NCI-H460 (cell line): ENCODE measurements at places on chromosomes 16 and 17. TPM values are rescaled to one million over a fixed set of nuclear protein-coding genes. Genes with fewer than 3 reads are reported as not detected.

DNA sequence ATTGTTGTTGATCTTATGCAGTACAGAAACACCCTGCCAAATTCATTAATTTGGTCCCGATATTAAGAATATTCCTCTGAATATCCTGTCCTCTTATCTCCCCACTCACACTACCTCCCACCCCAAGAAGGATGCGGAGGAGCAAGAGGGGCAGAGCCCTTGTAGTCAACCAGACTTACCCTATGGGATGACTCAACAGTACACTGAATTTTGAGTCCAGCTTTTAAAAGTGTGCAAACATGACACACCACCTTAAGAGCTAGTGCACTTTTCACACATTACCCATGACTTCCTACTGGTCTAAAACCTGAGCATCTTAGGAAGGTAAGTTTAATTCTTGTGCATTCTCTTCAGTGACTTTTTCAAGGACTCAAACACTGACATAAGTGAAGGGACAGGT lies 9.5 kb downstream of the USP22 start:
- no peak for DNase-seq

DNA sequence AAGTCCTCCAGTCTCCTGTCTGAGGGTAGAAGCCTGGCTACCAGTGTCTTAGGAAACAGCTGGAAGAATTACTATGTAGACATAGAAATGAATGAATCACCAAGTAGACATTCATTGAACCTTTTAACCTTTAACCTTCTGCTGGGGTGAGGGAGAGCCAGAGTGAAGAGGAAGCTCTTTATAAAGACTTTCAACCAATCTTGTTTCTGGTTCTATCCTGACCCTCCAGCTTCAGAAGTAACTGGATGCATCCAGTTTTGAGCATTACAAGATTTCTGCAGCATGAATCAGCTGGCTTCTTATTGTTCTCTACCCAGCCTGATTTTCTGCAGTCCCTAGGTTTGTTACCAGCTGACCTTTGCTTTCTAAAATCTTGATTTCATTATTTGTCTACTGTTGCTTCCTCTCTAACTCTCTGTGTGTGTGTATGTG lies 8.5 kb downstream of the TEKT1 start:
- DNase-seq, result no peak

DNA sequence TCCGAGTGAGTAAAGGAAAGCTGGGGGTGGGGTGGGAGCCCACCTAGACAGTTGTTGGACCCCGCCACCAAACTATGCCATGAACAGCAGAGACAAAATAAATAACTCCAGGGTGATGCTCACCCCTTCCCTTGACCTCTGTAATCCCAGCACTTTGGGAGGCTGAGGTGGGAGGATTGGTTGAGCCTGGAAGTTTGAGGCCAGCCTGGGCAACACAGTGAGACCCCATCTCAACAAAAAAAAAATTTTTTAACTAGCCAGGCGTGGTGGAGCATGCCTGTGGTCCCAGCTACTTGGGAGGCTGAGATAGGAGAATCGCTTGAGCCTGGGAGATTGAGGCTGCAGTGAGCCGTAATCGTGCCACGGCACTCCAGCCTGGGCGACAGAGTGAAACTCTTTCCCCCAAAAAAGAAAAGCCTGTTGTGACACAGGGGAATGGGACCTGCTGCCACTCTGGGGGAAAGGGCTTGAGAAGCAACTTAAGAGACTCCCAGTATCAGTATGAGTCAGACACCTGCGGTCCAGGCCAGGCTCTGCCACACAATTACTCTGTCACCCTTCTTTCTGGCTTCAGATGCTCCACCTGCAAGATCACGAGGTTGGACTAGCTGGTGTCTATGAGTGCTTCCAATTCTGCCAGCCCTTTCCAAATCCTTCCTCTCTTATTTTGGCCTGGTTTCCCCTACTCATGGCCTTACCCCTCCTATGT lies 5.0 kb downstream of the SGCA start:
- DNase-seq, result no peak

DNA sequence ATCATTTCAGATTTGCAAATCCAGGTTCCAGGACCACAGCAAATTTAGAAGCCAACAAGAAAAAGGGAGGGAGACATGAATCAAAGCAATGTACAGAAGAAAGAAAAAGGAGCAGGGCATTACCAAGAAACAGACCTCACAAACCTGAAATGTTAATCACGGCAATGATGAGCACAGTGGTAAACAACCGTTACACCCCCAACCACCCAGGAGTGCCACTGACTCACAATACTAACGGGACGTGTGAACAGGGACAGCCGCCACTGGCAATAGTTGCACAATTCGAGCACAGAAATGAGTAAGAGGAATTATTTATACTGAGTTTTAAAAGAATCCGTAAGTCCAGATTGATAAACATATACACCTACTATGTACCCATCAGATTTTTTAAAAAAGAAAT lies 13.8 kb downstream of the USP22 start:
- DNase-seq, result peak; percentile 44

DNA sequence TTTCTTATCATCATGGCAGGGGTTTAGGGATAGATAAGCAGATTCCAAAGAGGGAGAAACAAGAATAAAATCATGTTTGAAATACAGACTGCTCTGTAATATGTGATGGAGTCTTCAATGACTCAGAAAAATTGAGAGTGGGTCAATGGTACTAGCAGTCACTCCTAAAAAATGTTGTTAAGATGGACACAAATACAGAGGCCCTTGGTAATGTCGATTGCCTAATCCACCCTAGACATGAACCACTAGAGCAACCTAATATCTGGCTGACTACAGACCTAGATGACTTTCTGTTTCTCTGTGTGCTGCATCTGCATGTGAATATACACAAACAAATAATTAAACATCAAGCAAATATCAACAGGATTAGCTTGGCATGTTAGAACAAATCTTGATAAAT lies 135.8 kb downstream of the CDH8 start:
- no peak for DNase-seq

Gene LRRC75A
- total RNA-seq, result 0.17 and 0.32 TPM in 2 replicates

DNA sequence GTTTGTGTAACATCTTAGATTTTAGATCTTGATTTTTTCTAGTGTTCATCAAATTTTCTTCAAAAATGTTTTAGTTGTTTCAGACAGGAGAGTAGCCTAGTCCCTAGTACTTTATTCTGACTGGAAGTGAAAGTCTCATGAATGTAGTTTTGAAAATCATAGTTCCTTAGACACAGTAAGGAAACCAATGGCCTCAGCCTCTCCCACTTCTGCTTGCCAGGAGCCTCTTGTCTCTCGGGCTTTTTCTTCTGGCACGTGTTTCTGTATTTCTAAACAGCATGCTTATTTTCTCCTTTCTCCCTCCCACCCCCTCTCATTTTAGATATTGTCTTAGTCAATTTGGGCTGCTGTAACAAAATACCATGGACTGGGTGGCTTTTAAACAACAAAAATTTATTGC lies 9.8 kb downstream of the SLFN5 start:
- no peak for DNase-seq

DNA sequence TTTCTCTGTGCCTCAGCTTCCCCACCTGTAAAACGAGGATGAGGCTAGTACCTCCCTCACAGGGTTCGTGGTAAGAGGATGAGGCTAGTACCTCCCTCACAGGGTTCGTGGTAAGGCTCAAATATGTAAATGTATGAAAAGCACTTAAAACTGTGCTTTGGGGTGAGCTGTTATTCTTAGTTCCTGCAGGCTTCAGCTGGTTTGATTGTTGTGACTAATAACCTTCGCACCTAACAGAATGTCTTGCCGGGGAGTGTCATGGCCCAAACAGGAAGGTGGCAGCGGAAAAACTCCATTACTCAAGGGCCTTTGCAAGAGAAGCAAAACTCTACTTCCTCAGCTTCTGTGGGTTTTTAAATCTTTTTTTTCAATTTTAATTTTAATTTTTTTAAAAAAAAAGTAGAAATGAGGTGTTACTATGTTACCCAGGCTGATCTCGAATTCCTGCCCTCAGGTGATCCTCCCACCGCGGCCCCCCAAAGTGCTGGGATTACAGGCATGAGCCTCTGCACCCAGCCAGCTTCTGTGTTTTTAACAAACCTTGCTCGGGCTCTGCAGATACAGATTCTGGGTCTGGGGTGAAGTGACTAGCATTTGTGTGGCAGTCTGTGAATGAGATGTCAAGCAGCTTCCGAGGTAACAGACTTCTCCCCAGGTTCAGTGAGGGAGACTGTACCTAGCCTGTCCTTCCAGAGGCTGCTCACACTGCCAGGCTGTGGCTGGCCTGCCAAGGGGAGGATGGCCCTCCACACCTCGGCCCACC lies 103.0 kb downstream of the RAB11FIP4 start:
- DNase-seq, result no peak

GRCh38 chr17:37299257-37299980 lies 76.4 kb upstream of the C17orf78 start:
- DNase-seq, result no peak

- DNase-seq, result no peak
Observed at GRCh38 chr16:69935278-69935711, 15.8 kb upstream of the CLEC18A start.

DNA sequence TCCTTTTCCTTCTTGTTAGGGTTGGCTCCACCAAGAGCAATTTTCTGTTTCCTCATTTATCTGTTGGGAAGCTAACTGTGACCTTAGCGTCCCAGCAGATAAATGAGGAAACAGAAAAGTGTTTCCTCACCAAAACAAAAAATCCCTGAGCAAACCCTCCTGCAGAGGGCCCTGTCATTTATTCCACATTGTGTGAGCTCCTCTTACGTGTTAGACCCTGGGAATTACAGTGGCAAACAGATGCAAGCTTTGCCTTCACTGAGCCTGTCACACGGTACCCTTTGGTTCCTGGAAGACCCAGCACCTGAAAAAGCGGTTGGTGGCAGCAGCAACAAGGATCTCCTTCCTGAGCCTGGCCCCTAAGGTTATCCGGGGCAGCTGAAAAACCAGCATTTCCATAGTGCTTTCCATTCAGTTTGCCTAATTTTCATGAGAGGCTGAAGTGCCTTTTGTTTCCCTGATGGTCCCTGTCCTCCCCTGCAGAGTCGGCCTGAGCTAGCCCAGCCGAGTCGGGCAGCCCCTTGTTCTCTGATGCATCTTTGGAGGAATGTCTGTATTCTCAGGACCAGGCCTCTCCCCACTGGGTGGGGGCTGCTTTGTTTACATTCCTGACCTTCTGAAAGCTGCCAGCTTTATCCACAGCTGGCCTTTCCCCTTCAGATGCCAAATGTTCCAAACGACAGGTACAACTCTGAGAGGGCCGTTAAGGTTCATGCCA lies 34.7 kb downstream of the YPEL2 start:
- DNase-seq, result no peak

Gene TMEM88
- 0.59 TPM in 1 of 2 replicates, not detected in the other for total RNA-seq

Gene CCL14
- not detected in 2 replicates for total RNA-seq

Gene C16orf78
- not detected in 2 replicates for total RNA-seq

DNA sequence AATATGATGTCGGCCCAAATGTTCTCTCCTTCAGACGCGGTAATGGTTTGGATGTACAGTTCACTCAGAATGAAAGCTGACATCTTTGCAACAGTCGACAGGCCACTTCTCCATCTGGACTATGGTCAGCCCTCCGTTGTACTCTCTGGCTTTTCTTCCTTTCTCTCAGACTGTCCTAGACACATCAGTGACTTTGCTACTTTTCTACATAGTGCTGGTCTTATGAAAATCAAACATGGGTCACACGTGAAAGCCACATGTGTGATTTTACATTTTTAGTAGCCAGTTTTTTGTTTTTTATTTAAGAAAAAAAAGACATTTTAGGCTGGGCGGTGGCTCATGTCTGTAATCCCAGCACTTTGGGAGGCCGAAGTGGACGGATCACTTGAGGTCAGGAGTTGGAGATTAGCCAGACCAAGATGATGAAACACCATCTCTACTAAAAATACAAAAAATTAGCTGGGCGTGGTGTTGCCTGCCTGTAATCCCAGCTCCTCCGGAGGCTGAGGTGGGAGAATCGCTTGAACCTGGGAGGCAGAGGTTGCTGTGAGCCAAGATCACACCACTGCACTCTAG lies 644.1 kb downstream of the KCNJ2 start:
- no peak for DNase-seq

Gene CDT1
- total RNA-seq, result 12.5 and 13.8 TPM in 2 replicates

Gene TEKT1
- total RNA-seq, result not detected in 2 replicates

Gene SPATA33
- 4.0 and 4.8 TPM in 2 replicates for total RNA-seq

DNA sequence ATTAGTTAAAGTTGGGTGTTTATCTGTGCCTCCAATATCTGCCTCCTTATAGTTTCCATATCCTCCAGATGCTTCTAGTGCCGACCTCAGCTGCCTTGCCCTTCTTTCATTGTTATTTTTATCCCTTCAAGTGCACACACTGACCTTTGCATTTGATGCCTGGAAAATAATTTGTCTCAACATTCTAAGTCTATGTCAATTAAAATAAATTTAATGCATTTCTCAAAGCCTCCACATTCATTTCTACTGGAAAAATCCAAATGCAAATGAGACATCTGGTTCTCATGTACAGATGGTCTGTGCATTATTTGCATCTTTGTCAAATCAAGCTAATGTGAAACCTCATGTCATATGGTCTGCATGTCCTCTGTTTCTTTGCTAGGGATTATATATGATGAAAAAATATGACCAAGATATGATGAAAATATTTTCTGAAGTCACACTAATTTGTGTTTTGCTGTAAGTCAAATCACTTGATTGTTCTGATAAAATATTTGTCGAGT lies 61.4 kb downstream of the TMEM100 start:
- DNase-seq, result no peak

GRCh38 chr17:20965492-20965891 lies 77.3 kb downstream of the USP22 start:
- no peak for DNase-seq

GRCh38 chr16:82972331-82972919 lies 345.7 kb downstream of the CDH13 start:
- DNase-seq, result no peak

DNA sequence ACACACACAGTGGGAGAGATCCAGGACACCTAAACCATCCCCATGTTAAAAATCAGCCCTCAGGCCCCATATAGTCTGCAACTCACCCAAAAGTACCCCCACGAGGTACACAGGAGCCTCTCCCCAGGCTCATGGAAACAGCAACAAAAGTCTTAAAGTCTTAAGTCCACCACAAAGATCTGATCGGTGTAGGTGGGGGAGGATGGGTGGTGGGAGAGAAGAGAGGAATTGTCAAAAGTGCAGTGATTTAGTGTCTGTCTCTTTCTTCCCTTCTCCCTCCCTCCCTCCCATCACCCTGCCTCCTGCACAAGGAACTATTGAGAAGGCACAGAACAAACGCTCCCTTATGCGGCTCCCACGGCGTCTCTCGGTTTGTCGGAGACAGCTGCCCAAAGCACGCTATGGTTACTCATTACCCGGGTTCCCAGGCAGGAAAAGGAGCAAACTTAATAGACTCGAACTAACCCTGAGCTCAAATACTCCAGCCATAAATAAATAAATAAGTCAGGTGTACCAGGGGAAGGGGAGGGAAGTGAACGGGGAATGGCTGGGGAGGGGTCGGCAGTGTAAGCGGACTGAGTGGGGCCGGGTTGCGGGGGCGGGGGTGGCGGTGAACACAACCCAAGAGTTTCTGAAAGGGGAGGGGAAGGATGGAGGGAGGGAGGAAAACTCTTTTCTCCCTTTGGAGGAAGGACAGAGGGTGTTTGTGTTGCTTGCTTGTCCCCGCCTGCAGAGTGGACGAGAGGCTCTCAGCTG lies 477.4 kb downstream of the SLC39A11 start:
- no peak for DNase-seq

GRCh38 chr16:4241258-4241927 lies 487 bp downstream of the SRL start:
- DNase-seq, result no peak
